Caco-2 (cell line): ENCODE measurements at places on chromosomes 1 and 21. TPM values are rescaled to one million over a fixed set of nuclear protein-coding genes. Genes with fewer than 3 reads are reported as not detected.

The GCSAML gene
- not detected in 2 replicates for total RNA-seq

The MATN1 gene
- total RNA-seq = not detected in 2 replicates

The FLG2 gene
- total RNA-seq = not detected in 2 replicates

The MAN1C1 gene
- 2.7 and 3.5 TPM in 2 replicates for total RNA-seq

The TAL1 gene
- 12.2 and 15.2 TPM in 2 replicates for total RNA-seq

The RGS1 gene
- not detected in 2 replicates for total RNA-seq

The UBE2U gene
- not detected in 2 replicates for total RNA-seq

The CFHR2 gene
- not detected in 2 replicates for total RNA-seq
